ENCODE measurements at places on chromosomes 7 and 10.
A peak's percentile ranks its signal among the peaks of the same experiment; 100 is the strongest.

DNA sequence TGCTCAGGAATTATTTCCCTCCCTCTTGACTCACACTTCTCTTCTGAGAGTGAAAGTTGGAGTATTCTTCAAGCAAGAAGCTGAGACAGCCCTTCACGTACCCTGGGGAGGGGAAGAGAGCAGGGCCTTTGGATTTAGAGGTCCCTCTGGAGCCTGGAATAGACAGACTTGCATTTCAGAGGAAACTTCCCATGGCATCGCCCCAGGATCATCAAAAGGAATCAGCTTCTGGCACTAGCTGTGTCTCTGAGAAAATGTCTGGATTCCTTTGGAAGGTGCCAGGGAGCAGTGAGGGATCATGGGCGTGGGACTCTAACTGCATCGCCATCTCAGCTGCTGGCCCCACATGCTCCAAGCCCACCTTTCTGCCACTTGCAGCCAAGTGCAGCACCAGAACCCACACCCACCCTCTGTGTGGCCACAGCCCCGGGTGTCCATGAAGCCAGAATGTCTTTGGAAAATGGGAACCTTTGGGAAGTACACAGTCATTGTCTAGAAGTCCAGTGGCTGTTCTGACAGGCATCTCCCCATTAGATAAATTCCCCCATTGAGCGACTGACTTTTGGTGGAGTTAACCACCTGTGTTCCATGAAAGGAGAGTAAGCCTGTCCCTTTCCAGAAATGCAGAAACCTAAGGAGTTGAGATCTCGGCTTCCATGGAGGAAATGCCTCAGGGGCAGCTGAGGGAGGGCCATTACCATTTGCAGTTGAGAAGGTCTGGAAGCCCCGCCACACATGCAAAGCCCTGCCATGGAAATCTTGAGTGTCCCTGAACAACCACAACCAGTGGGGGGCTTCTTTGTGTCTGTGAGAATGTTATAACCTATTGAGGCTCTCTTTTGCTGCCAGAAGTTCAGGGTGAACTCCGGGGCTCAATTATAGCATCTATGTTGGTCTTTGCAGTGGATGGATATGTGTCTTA is 57.8 kb upstream of the GDF10 start:
- no peak for DNase-seq

- no peak for DNase-seq
Measured at GRCh38 chr7:148146346-148146745, 444.2 kb upstream of the C7orf33 start.

DNA sequence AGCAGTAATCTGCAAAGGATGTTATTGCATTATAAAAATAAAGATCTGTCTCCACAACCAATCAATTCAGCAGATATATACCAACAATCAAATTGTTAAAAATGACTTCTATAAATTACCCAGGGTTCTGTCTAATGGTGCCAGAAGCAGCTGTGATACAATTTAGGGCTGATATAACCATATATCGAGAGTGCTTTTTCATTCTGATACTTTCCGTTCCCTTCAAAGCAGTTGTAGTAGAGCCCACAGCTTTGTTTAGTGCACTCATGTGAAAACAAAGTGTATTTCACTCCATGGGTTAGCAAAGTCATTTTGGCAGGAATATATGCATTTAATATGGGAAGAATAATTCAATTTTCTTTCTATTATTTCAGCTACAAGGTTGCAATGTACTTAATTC is 83.1 kb upstream of the CHCHD3 start:
- DNase-seq: no peak

GRCh38 chr7:468681-469562 is 50.7 kb downstream of the PDGFA start:
- DNase-seq: no peak

DNA sequence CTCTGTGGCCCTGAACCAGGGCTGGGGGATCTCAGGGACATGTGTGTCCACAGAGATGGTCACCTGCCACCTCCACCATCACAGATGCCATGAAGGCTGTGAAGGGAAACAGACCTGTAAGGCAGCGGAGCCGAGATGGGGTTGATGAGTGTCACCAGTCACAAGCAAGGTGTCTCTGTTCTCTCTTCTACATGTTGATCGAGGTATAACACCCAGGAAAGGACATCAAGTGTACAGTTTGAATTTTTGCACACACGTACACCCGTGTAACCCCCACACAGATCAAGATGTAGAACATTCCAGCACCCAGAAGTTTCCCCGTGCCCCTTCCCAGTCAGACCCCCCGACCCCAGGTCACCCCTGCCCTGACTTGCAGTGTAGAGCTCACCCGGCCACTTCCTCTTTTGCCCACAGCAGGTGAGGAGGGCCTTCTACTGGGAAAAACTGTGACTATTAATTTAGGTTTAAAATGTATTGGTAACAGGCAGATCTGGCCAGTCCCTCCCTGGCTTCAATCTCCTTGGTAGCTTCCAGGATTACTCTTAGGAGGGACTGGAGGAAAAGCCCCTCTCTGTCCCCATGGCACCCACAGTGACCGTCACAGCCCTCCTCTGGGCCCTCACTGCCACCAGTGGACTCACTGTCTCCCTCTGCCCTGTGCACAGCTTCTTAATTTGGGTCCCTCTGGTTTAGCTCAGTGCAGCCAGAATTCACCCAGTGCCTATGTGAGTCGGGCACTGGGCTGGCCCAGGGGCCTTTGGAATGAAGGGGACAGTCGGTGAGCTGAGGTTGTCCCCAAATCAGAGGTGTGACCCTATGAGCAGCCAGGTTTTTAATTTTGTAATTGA is 108.2 kb downstream of the LHPP start:
- no peak for DNase-seq

DNA sequence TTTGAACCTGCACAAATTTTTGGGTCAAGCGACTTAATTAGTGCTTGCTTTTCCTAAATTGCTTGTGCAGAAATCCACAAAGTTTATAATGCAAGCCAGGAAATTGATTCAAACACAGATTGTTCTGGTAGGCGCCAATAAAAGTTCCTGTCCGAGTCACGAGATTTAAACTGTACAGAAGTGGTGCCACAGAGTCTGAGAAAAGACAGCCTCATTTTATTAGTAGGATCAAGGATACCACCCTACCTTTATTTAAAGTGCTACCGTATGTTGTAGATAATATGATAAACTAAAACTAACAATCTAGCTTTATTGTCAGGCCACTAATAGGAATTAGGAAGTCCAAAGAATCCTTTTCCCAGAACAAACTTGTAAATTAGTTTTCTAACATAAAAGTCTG is 696.7 kb downstream of the TNS3 start:
- DNase-seq: no peak

- no peak for DNase-seq
Measured at GRCh38 chr10:79266084-79266483, 81.2 kb upstream of the PPIF start.

DNA sequence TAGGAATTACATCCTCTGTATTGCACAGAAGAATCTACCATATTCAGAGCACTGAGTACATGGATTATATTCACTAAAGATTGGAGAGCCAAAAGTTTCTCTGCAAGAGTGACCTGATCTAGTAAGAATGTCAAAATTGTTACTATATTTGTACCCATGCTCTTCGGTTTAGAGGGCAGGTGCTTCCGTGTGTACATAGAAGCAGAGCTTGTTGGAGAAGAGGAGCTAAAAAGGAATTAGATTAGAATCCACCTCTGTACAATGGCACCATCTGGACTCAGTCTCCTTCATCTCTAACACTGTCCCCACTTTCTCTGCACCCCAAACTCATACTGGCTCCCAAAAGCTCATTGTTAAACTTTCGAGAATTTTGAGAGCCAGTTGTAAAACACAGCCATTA is 8.3 kb downstream of the CALD1 start:
- DNase-seq: no peak

GRCh38 chr10:78194539-78195402 is 161.1 kb downstream of the RPS24 start:
- DNase-seq: peak; percentile 88

DNA sequence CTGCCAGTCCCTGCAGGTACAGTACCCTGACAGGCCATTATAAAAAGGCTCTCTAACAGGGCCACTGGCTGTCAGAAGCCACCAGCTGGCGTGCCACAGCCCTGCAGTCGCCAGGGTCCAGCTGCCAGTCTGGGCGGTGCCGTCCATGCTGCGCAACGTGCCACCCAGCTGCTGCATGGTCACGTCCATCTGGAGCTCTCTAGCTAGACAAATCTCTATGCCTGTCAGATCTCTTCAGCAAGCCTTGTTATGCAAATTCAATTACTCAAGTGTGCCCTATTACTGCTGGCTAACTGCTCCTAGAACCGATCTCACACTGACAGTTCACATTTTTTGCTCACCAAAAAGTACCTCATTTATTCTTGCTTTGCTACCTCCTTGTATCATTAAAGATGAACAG is 75.9 kb downstream of the HIBADH start:
- DNase-seq: no peak

DNA sequence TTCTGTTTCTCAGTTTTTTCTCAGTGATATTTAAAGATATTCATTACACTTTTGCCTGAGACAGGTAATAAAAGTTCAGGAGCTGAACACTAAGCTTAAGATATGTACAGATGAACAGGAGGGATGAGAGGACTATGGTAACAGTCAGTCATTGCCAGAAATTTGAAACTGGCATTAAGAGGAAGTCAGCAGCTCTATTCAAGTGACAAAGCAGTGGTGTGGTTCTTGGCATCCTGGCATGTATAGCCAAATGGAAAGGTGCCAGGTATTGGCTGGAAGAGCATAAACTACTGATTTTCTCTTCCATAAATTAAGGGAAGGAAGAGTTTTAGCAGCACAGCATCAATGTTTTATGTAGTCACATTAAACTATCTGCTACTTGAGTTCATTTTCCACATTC is 22.7 kb downstream of the HOXA1 start:
- no peak for DNase-seq

- DNase-seq: no peak
Measured at GRCh38 chr10:5595591-5595990, 70.8 kb downstream of the ASB13 start.

DNA sequence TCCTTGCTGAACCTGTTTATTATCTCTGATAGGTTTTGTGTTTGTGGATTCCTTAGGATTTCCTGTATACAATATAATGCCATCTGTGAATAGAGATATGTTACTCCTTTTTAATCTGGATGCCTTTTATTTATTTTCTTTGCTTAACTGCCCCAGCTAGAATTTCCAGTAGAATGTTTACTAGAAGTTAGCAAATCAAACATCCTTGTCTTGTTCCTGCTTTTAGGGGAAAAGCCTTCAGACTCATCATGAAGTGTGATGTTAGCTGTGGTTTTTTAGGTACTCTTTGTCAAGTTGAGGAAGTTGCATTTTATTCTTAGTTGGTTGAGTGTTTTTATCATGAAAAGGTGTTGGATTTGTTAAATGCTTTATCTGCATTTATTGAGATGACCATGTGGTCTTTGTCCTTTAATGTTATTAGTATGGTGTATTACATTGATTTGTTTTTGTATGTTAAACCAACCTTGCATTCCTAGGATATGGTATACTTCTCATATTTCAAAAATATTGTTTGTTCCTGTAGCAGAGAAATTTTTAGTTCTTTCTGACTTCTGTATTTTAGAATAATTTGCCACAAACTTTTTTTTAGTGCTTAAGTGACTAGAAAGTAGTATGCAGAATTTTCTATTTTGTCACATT is 24.3 kb downstream of the PPP2R2D start:
- DNase-seq: no peak

DNA sequence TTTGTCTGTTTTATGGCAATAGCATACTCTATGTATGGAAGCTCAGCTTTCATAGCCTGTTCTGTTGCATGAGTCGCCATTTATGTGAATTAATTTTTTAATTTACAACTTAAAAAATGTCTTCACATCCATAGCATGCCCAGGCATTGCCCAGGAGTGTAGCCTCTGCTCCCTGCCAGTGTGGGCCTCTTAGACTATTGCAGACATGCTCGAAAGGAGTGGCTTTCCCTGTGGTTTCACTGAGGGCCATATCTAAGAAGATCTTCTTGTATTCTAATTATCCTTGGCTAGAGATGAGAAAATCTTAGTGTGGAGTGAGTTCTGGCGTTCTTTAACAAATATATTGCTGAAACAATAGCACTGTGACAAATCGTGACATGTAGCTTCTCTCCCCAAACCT is 35.3 kb downstream of the PCBD1 start:
- no peak for DNase-seq

DNA sequence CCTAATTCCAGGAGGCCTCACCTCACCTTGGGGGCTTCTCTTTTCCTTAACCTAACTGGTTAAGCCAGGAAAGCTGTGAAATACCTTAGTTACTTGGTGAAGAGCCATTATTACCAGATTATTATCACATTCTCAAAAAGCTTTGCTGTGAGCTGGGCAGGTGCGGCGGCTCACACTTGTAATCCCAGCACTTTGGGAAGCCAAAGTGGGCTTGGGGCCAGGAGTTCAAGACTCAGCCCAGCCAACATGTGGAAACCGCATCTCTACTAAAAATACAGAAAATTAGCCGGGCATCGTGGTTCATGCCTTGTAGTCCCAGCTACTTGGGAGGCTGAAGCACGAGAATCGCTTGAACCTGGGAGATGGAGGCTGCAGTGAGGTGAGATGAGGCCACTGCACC is 102.4 kb upstream of the KLF6 start:
- DNase-seq: no peak

GRCh38 chr7:92621561-92622023 is 31.4 kb upstream of the FAM133B start:
- DNase-seq: peak; percentile 24

DNA sequence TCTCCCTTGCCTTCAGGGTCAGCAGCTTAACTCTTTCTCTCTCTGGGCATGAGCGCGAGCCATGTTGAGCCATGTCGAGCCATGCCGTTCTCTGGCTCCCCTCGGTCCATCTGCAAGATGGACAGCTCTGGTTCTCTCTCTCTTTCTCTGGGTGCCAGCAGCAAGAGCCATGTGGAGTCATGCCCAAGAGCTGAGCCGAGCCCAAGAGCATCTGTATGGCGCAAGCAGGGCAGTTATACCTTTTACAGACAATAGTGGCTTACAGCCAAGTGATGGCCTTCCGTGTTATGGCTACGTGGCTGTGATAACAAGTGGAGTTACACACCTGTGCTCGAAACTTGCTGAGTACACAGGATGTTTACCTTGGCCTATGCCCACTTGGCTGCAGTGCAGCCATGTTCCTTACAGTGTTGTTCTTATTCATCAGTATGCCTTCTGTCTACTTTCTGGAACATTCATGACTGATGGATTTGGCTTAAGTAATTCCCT is 327.7 kb downstream of the GLRX3 start:
- no peak for DNase-seq

- no peak for DNase-seq
Measured at GRCh38 chr10:95831515-95831914, 75.6 kb downstream of the ENTPD1 start.

DNA sequence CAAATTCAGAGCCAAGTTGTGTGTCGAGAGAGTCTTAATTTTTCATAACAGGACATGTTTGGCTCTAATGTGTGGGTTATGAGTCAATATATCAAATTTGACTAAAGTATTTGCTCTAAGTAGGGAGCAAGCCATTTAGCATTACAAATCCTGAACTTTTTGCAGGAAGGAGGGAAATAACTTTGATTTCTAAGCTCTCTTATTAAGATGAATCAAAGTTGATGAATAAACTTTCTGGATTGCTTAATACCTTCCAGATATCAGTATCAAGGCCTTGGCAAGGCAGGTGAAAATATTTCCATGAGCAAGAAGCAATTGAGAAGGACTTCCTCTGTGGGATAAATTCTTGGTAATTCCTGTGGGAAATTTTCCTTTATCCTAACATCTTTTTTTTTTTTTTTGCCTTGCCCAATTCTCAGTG is 258.8 kb downstream of the AHR start:
- DNase-seq: no peak

- no peak for DNase-seq
Measured at GRCh38 chr7:50507898-50508470, 57.2 kb downstream of the DDC start.

GRCh38 chr10:98659951-98660350 is 213.2 kb upstream of the HPS1 start:
- DNase-seq: no peak

All from hematopoietic multipotent progenitor cell treated with erythropoietin and hydrocortisone succinate and interleukin-3 and kit ligand, for 8 days (in vitro differentiated cells).